ENCODE measurements at places on chromosomes 16 and 17.

DNA sequence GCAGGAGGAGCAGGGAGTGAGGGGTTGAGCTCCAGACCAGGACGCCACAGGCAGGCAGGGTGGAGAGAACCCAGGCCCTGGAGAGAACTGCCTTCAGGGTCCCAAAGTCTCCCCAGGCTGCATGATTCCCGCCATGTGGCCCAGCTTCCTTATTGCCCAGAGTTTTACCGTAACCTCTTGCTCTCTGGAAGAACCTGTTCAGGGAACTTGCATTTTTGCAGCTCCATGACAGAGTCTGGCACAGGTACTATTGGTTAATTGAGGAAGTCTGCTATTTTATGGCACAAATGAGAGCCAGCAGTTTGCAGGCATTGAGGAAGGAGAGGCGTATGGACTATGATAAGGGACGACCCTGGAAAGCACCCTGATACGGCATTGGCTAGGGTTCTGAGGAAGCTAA is 11.6 kb upstream of the NOS2 start:
- DNase-seq = no peak

- DNase-seq = peak; percentile 56
These were observed 18.0 kb downstream of the GRB7 start for GRCh38 chr17:39755554-39756379.

DNA sequence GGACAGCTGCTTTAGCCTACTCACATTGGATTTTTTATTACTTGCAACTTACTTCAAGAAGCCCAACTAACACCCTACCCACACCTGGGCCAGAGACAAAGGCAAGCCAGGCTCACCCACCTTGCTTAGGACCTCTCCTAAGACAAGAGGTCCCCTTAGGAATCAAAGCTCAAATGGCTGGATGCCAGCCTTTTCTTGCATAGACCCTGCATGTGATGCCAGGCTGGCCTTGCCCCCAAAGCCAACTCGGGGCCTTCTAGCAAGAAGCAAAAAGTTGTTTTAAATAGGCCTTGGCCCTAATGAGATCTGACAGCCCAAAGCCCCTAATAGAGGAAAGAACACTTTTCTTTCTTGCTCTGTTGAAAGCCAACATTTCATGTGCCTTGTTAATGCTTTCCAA is 20.7 kb downstream of the GPRC5B start:
- no peak for DNase-seq

DNA sequence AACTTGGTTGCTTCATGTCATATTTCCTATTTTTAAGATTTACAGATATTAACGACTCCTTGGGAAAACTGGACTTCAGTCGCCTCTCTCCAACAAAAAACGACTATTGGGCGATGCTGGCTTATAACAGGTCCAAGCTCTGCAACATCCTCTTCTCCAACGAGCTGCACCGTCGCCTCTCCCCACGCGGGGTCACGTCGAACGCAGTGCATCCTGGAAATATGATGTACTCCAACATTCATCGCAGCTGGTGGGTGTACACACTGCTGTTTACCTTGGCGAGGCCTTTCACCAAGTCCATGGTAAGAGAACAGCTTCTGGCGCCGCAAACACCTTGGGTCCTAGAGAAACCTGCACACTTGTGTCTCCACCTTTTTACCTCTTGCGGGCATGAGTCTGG is 333.0 kb downstream of the WWOX start:
- no peak for DNase-seq

DNA sequence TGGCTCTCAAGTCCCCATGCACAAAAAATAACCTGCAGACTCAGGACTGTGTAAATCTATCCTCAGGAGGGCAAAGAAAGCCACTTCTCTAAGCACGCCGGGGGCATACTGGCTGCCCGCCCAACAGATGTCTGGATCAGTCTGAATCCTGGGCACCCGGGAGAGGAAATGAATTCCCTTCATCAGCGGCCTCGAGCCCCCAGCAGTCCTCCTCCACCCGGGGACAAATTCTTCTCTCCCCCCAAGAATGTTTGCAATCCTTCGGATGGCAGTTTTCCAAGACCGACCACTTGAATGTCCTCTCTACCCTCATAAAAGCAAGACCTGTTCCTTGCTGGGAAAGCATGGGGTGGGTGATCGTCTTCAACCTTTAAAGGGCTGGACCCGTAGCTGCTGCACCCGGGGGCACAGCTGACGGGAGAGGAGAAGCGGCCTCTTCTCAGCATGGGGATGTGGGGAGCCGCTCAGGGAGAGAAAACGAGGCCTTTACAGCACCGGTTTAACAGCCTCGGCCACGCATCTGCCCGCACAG is 9.4 kb upstream of the MAP2K3 start:
- no peak for DNase-seq

DNA sequence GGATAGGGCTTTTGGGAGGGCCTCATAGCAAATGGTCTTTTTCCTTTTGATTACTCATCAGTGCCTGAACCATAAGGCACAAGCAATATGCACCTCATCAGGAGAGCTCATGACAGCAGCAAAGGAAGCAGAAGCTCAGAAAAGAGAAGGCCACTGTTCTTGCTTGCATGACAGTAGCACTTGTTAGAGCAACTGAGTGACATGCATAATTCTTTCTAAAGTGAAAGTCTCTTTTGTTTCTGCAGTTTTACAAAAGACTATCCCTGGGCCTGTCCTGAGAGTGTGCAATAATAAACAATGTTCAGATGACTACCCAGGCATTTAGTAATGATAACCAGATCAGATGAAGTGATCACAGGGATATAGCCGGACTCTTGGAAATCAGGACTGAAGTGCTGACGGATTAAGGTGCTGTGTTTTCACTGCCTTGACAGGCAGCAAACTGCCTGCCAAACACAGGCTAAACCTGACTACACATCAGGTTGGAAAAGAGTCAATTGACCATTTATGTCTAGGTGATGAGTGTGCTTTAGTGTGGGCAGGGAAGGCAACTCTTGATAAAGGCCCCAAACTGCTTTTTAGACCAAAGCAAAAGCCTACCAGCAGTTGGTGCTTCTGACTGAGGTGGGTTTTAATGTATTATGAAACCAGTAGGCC is 1860.3 kb downstream of the TP53TG3F start:
- DNase-seq = no peak

DNA sequence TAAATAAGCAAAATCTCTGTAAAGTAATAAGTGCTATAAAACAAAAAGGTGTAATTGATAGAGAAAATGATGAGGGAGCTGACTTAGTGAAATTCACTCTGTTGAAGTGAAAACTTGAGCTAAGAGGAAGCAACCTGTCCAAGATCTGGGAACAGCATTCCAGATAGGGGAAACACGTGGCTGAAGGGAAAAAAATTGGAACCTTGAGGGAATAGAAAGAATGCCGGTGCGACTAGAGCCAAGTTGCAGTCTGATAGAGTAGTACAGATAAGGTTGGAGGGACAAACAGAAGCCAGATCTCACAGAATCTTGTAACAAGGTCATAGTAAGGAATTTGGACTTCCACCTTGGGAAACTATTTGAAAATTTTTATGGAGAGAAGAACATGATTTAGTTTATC is 623 bp upstream of the DDX52 start:
- no peak for DNase-seq

DNA sequence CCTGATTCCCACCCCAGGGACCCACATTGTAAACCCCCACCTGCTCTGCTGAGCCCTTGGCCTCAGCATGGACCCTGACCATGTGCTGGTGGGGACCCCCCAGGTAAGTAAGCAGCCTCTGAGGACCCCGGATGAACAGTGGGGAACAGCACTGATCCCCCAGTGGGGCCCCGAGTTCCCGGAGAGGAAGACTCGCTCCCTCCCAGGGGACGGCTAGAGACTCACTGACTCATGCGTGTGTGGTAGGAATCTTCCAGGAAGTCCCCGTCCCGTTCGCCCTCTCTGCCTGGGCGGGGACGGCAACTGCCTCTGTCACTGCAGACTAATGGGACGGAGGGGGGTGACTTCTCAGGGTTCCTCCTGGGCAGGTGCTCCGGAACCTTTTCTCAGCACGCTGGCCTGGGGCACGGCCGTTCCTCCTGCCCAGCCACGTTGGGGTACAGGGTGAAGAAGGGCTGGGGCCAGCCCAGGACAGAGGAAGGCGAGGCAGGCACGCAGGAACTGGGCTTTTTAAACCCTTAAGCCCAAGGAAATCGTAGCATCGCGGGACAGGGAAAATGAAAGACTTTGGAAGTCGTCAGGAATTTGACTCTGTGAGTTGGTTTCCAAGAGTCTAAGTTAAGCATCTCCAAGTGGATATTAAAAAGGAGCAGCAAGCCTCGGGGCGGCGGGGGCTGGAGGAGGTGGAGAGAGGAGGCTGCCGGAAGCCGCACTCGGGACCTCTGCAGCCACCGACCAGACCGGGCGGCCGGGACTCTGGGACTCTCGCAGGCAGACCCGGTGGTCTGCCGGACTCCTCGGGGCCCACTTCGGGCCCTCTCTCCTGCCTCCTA is 178.7 kb downstream of the SEC14L1 start:
- no peak for DNase-seq

DNA sequence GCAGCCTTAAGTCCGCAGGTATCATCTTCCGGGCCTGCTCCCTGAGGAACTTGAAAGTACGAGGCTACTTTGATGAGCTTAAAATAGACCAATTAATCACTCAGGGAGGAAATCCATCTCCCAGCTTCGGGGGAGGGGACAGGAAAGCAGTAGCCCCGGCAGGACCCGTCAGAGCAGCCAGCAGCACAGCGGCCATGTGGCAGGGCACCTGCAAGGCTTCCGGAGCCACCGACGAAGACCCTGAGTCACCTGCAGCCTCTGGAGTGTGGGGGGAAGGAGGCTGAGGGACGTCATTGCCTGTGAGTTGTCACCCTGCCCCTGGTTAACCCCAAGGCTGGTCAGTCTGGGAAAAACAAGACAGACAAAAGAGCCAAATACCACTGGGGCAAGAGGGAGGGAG is 4.4 kb upstream of the CYB561 start:
- DNase-seq = no peak

DNA sequence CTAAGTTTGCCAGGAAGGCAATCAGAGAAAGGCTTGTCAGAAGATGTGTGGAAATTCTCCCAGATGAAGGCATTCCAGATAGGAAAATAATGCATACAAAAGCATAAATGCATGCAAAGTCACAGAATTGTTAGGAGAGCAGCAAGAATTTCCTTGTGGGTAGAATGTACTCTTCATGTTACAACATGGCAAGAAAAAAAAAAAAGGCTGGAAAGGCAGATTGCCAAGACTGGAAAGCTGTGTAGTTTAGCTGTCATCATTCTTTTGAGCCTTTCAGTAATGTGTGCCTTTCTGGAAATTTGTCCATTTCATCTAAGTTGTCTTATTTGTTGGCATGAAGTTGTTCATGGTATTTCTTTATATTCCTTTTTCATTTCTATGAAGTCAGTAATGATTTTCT is 71.0 kb upstream of the EFCAB3 start:
- no peak for DNase-seq

DNA sequence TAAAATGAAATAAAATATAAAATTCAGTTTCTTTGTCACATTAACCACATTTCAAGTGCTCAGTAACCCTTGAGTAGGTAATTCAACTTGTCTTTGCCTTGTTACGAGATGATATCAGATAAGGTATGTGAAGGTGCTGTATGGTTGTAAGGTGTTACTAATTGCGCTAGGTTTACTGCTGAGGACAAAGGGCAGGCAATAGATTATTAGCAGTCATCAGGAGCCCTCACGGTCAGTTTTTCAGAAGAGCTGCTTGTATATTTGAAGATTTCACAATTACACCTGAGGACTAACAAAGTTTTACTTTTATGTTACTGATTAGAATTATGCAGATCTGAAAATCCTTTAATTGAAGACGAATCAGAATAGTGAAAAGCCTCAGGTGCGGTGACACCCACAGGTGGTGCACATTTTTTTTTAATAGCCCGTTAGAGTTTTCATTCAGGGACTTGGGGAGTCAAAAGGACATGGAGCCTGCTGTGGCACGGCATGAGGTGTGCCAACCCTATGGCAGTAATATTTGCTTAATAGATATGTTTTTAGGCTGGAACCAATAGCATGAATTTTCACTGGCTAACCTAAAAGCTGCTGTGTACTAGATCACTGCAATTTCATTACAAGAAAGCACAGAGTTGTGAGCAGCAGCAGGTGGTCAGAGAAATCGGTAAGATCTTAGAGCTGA is 16.4 kb downstream of the NDEL1 start:
- no peak for DNase-seq

DNA sequence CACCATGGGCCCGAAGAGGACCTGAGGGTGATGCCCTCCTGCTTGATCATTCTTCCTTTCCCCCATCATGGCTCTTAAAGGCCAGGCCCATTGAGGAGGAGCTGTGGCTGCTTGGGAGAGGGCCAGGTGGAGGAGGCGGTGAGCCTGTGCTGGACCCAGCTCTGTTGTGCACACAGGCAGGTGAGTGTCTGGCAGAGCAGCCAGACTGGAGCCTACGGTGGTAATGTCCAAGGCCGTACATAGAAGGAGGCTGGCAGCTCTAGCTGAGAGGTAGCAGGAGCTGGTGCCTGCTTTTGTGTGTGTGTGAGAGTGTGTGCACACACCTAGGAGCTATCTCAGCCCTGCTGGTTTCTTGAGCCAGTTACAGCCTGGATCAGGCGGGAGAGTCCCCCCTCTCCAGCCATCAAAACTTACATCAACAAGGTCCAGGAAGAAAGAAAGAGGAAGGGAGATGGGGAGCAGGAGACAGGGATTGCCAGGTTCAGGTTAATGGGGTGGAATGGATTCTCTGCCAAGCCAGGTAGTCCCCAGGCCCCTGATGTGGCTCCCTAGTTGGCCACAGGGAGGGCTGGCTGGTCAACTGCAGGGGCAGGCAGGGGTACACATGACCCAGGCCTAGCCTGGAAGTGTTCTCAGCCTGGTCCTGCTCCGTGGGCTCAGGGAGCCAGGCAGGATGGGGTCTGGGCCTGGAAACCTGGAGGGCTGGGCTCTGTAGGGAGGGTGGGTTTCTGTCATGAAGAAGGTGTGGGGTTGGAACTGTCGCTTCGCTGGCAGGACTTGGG is 107.1 kb downstream of the RAP1GAP2 start:
- DNase-seq = no peak

GRCh38 chr17:17141860-17142552 is 64.1 kb downstream of the PLD6 start:
- no peak for DNase-seq

GRCh38 chr16:2486645-2487516 is 12.0 kb downstream of the TBC1D24 start:
- DNase-seq = peak; percentile 70

DNA sequence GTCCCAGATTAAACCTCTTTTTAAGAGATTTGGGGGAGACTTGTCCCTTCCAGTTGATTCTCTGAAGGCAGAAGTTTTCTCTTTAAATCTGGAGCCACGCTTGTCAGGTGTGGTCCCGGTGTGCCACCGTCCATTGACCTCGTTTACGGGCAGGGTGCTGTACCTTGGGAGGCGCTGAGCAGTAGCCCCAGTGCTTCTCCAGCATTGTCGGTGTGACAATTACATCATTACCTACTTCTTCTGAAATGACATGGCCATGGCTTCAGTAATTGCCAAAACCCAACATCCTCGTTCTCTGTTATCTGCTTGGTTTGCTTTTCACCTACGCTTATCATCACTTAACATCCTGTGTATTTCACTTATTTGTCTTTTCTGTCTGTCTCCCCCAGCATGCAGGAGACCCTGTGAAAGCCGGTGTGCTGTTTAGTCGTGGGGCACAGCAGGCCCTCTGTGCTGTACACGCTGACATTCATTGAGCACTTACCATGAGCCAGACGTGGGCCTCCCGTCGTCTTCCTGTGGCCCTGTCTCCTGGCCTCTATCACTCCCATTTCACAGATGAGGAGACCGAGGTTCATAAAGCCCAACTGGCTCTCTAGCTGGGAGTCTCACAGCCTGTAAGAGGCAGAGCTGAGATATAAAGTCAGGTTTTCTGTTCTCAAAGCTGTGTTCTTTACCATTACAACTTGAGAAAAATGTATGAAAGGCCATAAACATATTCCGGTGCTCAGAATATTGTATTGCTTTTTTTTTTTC is 143.9 kb downstream of the CMIP start:
- DNase-seq = no peak

GRCh38 chr16:75193265-75193650 is 13.7 kb downstream of the CTRB2 start:
- DNase-seq = no peak

- no peak for DNase-seq
These were observed 36.7 kb downstream of the SPAG9 start for GRCh38 chr17:51083981-51084380.

Data from activated gamma-delta T cell treated with anti-CD3 and anti-CD28 coated beads, Interleukin-2, amount 50 U/mL, for 16 hours (primary cell).